ENCODE measurements at places on chromosomes 2 and 18. TPM values are rescaled to one million over a fixed set of nuclear protein-coding genes. Genes with fewer than 3 reads are reported as not detected.

- H3K36me3 ChIP-seq = no peaks in the 10 kb centered on the region
- H3K27me3 ChIP-seq = no peaks in the 10 kb centered on the region
- no peak overlapping the region for H3K4me3 ChIP-seq
- DNase-seq = no peak
These were observed 766.0 kb downstream of the LRP1B start for GRCh38 chr2:141364821-141365220.

GRCh38 chr2:17470855-17471641 lies 47.2 kb downstream of the RAD51AP2 start:
- H3K27me3 ChIP-seq = no peaks in the 10 kb centered on the region
- H3K4me3 ChIP-seq = no peak overlapping the region

DNA sequence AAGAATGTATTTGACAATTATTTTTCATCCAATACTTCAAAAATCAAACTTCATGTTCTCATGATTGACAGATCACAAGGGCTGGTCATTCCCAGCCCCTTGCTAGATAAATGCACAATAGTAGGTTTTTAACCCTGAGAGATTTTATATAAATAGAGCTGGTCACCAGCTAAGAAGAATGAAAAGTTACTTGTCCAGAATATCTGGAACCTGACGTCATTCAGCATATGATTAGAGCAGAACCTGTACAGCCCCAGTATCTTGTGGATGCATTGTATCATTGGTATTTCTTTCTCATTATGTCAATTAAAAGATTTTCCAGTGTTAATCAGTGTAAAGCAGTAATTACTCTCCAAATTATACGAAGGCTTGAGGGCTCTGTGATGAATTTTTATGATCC lies 202.8 kb upstream of the RND3 start:
- no peaks in the 10 kb centered on the region for H3K36me3 ChIP-seq
- no peak for DNase-seq
- H3K27me3 ChIP-seq = no peaks in the 10 kb centered on the region
- H3K27ac ChIP-seq = no peak overlapping the region
- H3K4me1 ChIP-seq = no peaks in the 10 kb centered on the region
- no peak overlapping the region for H3K4me3 ChIP-seq

The TUBB6 gene
- 62.8 TPM for polyA plus RNA-seq

DNA sequence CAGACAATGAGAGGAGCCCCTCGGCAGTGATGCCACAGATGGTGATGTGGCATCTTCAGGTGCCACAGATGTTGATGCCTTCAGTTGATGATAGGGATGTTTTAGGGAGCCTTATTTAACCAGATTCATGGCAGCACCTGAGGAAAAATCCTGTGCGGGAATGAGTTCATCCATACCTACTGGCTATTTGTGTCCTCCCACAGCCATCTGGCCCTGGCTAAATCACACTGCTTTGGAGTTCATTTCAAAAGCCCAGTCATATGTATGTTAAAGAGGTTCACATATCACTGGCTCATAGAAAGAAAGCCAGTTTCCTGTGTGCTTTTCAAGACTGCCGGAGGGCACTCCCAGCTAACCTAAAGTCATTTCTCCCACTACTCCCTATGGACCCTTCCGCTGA lies 131.3 kb downstream of the MCFD2 start:
- H3K4me1 ChIP-seq = peaks cover 22% of the 10 kb centered on the region
- DNase-seq = no peak
- H3K36me3 ChIP-seq = no peaks in the 10 kb centered on the region
